Neural crest cell (in vitro differentiated cells): ENCODE measurements at places on chromosomes 7 and 10. TPM values are rescaled to one million over a fixed set of nuclear protein-coding genes. Genes with fewer than 3 reads are reported as not detected.

DNA sequence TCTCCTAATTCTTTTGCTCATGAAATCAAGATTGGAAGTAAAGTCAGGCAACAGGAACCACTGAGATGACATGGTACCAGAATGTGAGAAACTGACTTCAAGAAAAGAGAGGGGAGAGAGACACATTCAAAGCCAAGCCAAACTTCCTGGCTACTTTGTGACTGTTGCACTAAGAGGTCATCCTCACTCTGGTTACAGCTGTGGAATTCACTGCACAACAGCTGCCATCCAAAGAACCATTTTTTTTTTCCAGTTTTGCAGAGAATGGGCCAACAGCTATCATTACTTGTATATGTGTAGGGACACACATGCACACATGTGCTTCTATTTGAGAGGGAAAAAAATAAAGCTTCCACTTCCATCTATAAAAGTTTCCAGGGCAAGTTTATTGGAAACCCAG lies 203.5 kb downstream of the GLI3 start:
- H3K27ac ChIP-seq: no peak overlapping the region
- no peak overlapping the region for H3K4me3 ChIP-seq
- peaks cover 29% of the 10 kb centered on the region for H3K4me1 ChIP-seq

DNA sequence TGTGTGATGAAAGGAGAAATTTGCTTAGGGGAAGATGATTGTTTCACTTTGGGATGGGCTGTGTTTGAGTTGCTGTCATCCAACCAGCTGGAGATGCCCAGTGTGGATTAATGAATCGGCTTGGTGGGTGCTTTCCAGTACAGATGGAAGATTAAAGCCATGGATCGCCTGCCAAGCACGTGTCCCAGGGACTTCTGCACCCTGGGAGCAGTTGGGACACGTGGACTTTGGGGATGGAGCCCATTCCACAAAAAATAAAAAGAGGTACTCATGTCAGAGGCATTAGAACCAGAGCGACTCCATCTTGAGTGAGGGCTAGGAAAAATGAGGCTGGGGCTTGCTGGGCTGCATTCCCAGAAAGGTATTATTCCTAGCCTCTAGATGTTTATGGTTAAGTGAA lies 29.3 kb upstream of the PRLHR start:
- H3K27ac ChIP-seq: no peak overlapping the region
- peaks cover 49% of the 10 kb centered on the region for H3K27me3 ChIP-seq
- H3K36me3 ChIP-seq: no peaks in the 10 kb centered on the region
- H3K4me3 ChIP-seq: no peak overlapping the region

CHAT gene
- total RNA-seq: 2.7 and 3.3 TPM in 2 replicates

TBX20 gene
- 4.6 and 5.5 TPM in 2 replicates for total RNA-seq

- H3K27me3 ChIP-seq: peaks cover 36% of the 10 kb centered on the region
- peak; percentile 15 for DNase-seq
- H3K27ac ChIP-seq: no peak overlapping the region
- peaks cover 5% of the 10 kb centered on the region for H3K4me1 ChIP-seq
- no peaks in the 10 kb centered on the region for H3K36me3 ChIP-seq
- no peak overlapping the region for H3K4me3 ChIP-seq
Measured at GRCh38 chr7:107725138-107725740, 18.7 kb upstream of the CBLL1 start.

STK31 gene
- 0.58 and 0.82 TPM in 2 replicates for total RNA-seq

STYXL1 gene
- total RNA-seq: 33.6 and 38.8 TPM in 2 replicates

GRCh38 chr7:20456701-20457100 lies 126.0 kb downstream of the ITGB8 start:
- no peak for DNase-seq
- no peaks in the 10 kb centered on the region for H3K36me3 ChIP-seq
- no peaks in the 10 kb centered on the region for H3K27me3 ChIP-seq
- no peaks in the 10 kb centered on the region for H3K4me1 ChIP-seq
- no peak overlapping the region for H3K27ac ChIP-seq
- H3K4me3 ChIP-seq: no peak overlapping the region

WNT8B gene
- 3.8 and 4.2 TPM in 2 replicates for total RNA-seq

- no peak overlapping the region for H3K27ac ChIP-seq
- H3K27me3 ChIP-seq: no peaks in the 10 kb centered on the region
- no peak overlapping the region for H3K4me3 ChIP-seq
- no peaks in the 10 kb centered on the region for H3K36me3 ChIP-seq
Measured at GRCh38 chr10:48459270-48460150, 145.4 kb downstream of the ARHGAP22 start.

DNA sequence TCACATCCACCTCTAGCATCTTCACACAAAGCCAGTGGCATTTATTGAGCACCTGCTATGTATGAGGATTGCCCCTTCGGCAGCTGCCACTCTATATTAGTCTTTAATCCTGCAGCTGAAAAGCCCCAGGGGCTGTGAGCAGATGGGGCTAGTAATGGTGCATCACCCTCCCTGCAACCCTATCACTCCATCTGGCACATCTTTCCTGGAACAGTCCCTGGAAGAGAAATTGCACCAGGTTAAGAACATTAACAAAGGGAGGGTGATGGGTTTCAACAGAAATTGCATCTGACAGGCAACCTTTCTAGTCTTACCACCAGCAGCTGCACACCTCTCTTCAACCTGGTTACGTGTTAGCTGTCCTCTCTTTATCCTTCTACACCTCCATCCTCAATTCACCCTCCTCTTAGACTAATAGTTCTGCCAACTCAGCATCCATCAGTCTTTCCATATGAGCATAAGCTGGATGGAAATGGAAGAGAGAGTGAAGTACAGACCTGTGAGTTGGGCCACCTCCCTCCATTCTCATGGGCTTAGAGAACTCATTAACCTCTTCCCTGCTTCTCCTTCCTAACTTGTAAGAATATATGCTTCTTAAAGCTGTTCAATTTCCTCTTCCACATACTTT lies 168.6 kb upstream of the NEBL start:
- no peak overlapping the region for H3K4me3 ChIP-seq
- no peak overlapping the region for H3K27ac ChIP-seq
- H3K27me3 ChIP-seq: no peaks in the 10 kb centered on the region
- DNase-seq: no peak

GRK5 gene
- total RNA-seq: 13.5 and 13.9 TPM in 2 replicates

DNA sequence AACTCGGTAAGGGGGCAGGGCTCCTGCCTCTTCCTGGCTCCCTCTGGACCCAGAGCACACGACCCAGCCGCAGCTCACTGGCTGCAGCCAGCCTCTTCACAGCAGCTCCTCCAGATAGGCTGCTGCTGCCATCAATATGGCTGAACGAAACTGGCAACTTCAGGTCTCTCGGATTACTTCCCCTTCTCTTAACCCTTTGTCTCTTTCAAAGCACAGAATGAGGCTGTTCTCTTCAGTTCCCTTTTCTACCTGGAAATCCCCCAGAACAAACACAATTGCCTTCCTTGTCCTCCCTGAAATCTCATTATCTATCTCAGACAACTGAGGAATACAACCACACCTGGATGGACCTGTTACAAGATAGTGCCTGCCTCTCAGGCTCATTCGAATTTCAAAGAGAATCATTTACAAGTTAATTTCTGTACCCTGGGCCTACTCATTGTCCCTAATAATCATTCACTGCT lies 193.4 kb upstream of the MBL2 start:
- no peak overlapping the region for H3K4me3 ChIP-seq
- peaks cover 11% of the 10 kb centered on the region for H3K4me1 ChIP-seq
- H3K36me3 ChIP-seq: no peaks in the 10 kb centered on the region
- DNase-seq: no peak
- no peak overlapping the region for H3K27ac ChIP-seq

AKR1E2 gene
- 3.9 and 5.1 TPM in 2 replicates for total RNA-seq

DNAJC1 gene
- 34.3 and 37.7 TPM in 2 replicates for total RNA-seq

GRCh38 chr7:54917613-54918391 lies 101.0 kb upstream of the EGFR start:
- no peaks in the 10 kb centered on the region for H3K27me3 ChIP-seq
- no peak for DNase-seq
- no peaks in the 10 kb centered on the region for H3K4me1 ChIP-seq

NODAL gene
- not detected in 2 replicates for total RNA-seq

DNA sequence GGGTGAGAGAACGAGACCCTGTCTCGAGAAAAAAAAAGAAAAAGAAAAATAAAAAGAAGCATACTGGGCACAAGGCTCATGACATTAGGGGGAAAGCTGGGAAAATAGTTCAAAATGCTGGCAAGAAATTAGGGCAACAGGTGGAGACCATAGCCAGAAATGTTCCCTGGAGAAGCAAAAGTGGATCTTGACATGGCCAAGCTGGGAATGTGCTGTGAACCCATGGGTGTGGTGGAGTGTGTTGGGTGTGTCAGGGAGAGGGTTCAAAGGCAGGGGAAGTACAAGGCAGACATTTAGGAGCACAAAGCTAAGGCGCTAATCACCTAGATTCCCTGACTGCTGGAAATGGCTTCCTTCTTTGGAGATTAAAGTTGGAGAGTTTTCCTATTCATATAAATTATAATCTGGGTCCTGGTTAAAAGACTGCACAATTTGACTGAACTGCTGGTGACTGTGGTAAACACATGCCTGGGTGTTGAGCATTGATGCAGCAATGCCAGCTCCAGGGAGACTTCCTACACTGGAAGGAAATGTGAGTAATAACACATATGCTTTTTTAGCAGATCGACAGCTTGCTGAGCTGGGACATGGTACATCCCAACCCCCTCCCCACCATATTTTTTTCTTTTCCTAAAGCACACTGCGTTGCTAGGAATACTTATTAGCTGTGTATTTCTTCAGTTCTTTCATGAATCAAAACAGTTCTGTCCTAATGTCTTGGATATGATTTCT lies 70.1 kb upstream of the ARHGAP21 start:
- no peak overlapping the region for H3K4me3 ChIP-seq
- no peaks in the 10 kb centered on the region for H3K36me3 ChIP-seq
- H3K4me1 ChIP-seq: no peaks in the 10 kb centered on the region
- no peak overlapping the region for H3K27ac ChIP-seq

GRCh38 chr7:27438881-27439589 lies 196.4 kb downstream of the EVX1 start:
- H3K4me3 ChIP-seq: no peak overlapping the region
- no peaks in the 10 kb centered on the region for H3K4me1 ChIP-seq
- H3K27ac ChIP-seq: no peak overlapping the region
- H3K27me3 ChIP-seq: peaks cover 9% of the 10 kb centered on the region
- no peak for DNase-seq

- H3K4me1 ChIP-seq: no peaks in the 10 kb centered on the region
- H3K4me3 ChIP-seq: no peak overlapping the region
- H3K27me3 ChIP-seq: no peaks in the 10 kb centered on the region
- peaks cover 3% of the 10 kb centered on the region for H3K36me3 ChIP-seq
Measured at GRCh38 chr10:94353336-94353735, 9.4 kb downstream of the NOC3L start.

OR2A5 gene
- total RNA-seq: not detected in 2 replicates

- no peak overlapping the region for H3K4me3 ChIP-seq
- H3K27me3 ChIP-seq: no peaks in the 10 kb centered on the region
- peaks cover 7% of the 10 kb centered on the region for H3K4me1 ChIP-seq
Measured at GRCh38 chr10:124239134-124239533, 145.7 kb upstream of the CHST15 start.

- no peaks in the 10 kb centered on the region for H3K27me3 ChIP-seq
- H3K4me3 ChIP-seq: no peak overlapping the region
- peaks cover 27% of the 10 kb centered on the region for H3K4me1 ChIP-seq
- H3K36me3 ChIP-seq: no peaks in the 10 kb centered on the region
- no peak overlapping the region for H3K27ac ChIP-seq
Measured at GRCh38 chr10:29009464-29009863, 279.4 kb upstream of the LYZL1 start.

GRCh38 chr10:17682236-17682946 lies 38.4 kb downstream of the STAM start:
- no peaks in the 10 kb centered on the region for H3K27me3 ChIP-seq
- no peak overlapping the region for H3K27ac ChIP-seq
- peaks cover 6% of the 10 kb centered on the region for H3K36me3 ChIP-seq

DNA sequence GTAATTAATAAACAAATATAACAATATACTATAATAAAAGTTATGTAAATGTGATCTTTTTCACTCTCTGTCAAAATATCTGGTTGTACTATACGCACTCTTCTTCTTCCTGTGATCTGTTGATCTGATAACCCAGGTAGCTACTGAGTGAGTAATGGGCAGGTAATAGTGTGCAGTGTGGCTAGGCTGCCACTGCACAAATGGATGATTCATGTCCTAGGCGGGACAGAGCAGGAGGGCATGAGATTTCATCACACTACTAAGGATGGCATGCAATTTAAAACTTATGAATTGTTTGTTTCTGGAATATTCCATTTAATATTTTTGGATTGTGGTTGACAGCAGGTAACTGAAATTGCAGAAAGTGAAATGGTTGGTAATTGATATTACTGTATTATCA lies 44.5 kb downstream of the TAS2R16 start:
- no peak overlapping the region for H3K4me3 ChIP-seq
- DNase-seq: no peak
- no peak overlapping the region for H3K27ac ChIP-seq
- H3K4me1 ChIP-seq: no peaks in the 10 kb centered on the region
- H3K27me3 ChIP-seq: peaks cover 2% of the 10 kb centered on the region

DNA sequence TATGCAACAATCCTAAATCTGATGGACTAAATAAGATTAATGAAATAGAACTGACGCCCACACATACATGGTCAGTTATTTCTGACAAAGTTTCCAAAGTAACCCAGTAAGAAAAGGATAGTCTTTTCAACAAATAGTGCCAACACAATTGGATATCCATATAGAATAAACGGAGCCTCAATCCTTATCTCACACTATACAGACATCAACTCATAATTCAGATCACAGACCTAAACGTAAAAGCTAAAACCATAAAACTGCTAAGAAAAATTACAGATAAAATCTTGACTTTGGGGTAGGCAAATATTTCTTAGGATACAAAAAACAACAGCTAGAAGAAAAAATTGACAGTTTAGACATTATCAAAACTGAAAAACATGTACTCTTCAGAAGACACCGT lies 8.5 kb downstream of the CACUL1 start:
- H3K27ac ChIP-seq: no peak overlapping the region
- H3K4me1 ChIP-seq: peaks cover 23% of the 10 kb centered on the region
- peaks cover 6% of the 10 kb centered on the region for H3K36me3 ChIP-seq
- no peak for DNase-seq

GRCh38 chr10:100183481-100183880 lies 2.3 kb downstream of the ERLIN1 start:
- H3K4me3 ChIP-seq: peak overlapping the region; percentile 98
- peaks cover 12% of the 10 kb centered on the region for H3K36me3 ChIP-seq
- H3K4me1 ChIP-seq: peaks cover 52% of the 10 kb centered on the region
- no peak for DNase-seq
- no peak overlapping the region for H3K27ac ChIP-seq
- no peaks in the 10 kb centered on the region for H3K27me3 ChIP-seq

GRCh38 chr10:5434017-5434753 lies 21.8 kb downstream of the NET1 start:
- H3K27me3 ChIP-seq: no peaks in the 10 kb centered on the region
- peaks cover 14% of the 10 kb centered on the region for H3K4me1 ChIP-seq
- H3K36me3 ChIP-seq: peaks cover 17% of the 10 kb centered on the region
- H3K27ac ChIP-seq: no peak overlapping the region
- no peak overlapping the region for H3K4me3 ChIP-seq
